ENCODE measurements at places on chromosomes 5 and 9. TPM values are rescaled to one million over a fixed set of nuclear protein-coding genes. Genes with fewer than 3 reads are reported as not detected.

Gene PCDHGA12
- 0.79 TPM for total RNA-seq

Gene ZNF300
- 15.4 TPM for total RNA-seq

Gene ANKDD1B
- total RNA-seq: 0.68 TPM

Gene GABRA1
- total RNA-seq: not detected

Gene PCA3
- total RNA-seq: not detected

Gene NRARP
- total RNA-seq: 2.2 TPM

Gene PAPPA
- 7.0 TPM for total RNA-seq

Gene RNF183
- not detected for total RNA-seq

Gene SPINK13
- not detected for total RNA-seq

Gene CA9
- total RNA-seq: not detected

Gene P4HA2
- 91.1 TPM for total RNA-seq

Gene NAIP
- total RNA-seq: 4.1 TPM

Gene BTNL8
- total RNA-seq: not detected

Gene FAM221B
- not detected for total RNA-seq

Gene KIAA1958
- 5.8 TPM for total RNA-seq

Gene OLFM1
- total RNA-seq: not detected

Gene CARD6
- 6.6 TPM for total RNA-seq

Gene ARHGEF37
- total RNA-seq: 3.9 TPM

Gene FSTL4
- 0.12 TPM for total RNA-seq

Gene MLLT3
- total RNA-seq: 0.66 TPM

Gene HBEGF
- total RNA-seq: 55.7 TPM

Gene RFESD
- total RNA-seq: 5.9 TPM

Gene GABRA6
- total RNA-seq: not detected

Gene THBS4
- 0.82 TPM for total RNA-seq

Gene LTC4S
- total RNA-seq: 2.2 TPM

Gene PCDHGA3
- 0.07 TPM for total RNA-seq

Gene ADAMTS12
- not detected for total RNA-seq

Gene EIF4E1B
- not detected for total RNA-seq

Gene RLN1
- not detected for total RNA-seq

Gene SLC6A18
- not detected for total RNA-seq

Gene INSL4
- not detected for total RNA-seq

Gene IFNK
- not detected for total RNA-seq

Gene SPOCK1
- total RNA-seq: 34.3 TPM

Gene SPATA9
- not detected for total RNA-seq

Gene TAL2
- total RNA-seq: not detected

Gene PHF24
- total RNA-seq: not detected

Gene HINT2
- 48.2 TPM for total RNA-seq

Gene LECT2
- total RNA-seq: not detected

Gene IFNA21
- not detected for total RNA-seq

Gene MSANTD3
- total RNA-seq: 41.3 TPM

Gene PCDHA13
- 0.74 TPM for total RNA-seq

Gene TMED9
- total RNA-seq: 301 TPM

Gene FOXD4
- total RNA-seq: 2.4 TPM

Gene PRR7
- 15.0 TPM for total RNA-seq

Gene RETREG1
- total RNA-seq: 4.9 TPM

Gene FRRS1L
- total RNA-seq: not detected

Gene LPAR1
- 0.47 TPM for total RNA-seq

Gene PLCXD3
- total RNA-seq: not detected

Gene IFNE
- 2.4 TPM for total RNA-seq

Gene PDE8B
- not detected for total RNA-seq

Gene PRDM9
- total RNA-seq: not detected

Gene OR13F1
- total RNA-seq: not detected

Gene TMED7
- total RNA-seq: 96.1 TPM

Gene PRRC2B
- 186 TPM for total RNA-seq

Gene GRXCR2
- total RNA-seq: not detected

Gene NR6A1
- 2.0 TPM for total RNA-seq

Gene RAB3C
- total RNA-seq: not detected

Gene OCLN
- 9.0 TPM for total RNA-seq

Gene EPB41L4A
- 12.4 TPM for total RNA-seq

Measured in MCF 10A (cell line).